Tibial nerve (tissue), 4 donors: ENCODE measurements at places on chromosomes 13 and 19.

DNA sequence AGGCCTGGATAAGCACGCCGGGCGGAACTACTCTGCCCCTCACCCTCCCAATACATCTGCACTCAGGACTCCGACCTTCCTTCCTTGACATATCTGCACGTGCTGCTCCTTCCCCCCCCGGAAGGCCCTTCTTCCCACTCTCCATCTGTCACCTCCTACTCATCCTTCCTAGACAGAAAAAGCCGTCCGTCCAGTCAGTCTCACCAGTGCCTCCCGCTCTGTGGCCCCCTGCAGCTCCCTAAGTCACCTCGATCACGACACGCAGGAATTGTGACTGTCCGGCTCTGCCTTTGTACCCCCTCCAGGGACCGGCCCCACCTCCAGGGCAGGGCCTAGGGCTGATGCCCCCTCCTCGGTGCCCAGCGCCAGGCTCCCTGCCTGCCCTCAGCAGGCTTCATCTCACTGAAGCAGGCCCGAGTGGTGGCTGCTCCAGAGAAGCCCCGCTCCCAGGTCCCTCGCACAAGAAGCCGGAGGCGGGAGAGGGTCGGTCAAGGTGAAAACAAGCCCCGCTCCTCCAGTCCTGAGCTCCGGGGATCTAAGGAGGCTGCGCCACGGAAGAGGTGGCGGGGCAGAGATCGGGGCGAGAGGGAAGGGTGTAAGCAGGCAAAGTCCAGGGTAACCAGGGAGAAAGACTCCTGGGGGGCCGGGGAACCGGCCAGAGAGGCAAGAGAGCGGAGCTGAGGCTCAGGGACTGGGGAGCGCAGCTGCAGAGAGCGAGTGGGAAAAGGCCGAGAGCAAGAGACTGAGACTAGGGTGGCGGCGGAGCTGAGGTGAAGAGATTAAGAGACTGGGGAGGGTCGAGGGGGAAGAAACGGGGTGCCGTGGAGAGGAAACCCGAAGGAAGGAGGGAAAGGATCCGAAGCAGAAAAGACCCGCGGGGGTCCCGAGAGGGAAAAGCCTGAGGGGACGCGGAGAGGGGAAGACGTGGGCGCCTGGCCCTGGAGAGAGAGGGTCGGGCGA is 1.1 kb downstream of the PPP6R1 start:
- DNase-seq, result no peak

DNA sequence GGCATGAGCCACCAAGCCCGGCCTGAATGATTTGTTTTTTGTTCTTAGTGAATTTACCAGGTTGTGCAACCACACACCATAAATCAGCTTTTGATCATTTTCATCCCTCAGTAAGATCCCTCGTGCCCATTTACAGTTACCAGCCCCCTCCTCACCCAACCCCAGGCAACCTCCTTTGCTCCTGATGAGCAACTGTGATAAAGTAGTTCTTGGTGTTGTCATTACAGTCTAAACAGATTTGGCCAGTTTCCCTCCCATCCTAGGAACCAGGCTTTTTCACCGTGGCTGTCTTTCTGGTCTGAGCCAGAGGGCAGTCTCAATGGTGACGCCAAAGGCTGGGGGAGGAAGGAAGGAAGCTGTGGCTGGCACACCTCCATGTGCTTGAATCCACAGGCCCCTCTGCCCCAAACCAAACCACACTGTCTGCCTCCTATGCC is 61.2 kb upstream of the WDFY2 start:
- DNase-seq, result no peak

DNA sequence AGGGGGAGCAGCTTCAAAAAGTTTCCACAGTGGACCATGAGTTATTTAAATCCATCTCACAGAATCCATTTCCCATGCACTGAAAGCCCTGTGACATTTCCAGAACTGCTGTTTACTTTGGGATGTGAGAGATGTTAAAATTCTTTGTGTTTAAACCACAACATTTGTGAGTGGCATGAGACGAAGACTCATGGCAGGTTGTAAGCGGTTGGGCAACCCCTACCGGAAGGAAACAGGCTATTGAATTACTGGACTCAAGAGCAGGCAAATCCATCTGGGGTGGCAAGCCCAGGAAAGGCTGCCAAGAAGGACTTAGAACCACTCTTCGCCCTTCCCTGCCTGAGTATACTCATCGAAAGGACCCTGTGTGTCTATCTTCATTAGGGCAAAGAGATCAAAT is 22.3 kb upstream of the CLDN10 start:
- DNase-seq, result no peak

DNA sequence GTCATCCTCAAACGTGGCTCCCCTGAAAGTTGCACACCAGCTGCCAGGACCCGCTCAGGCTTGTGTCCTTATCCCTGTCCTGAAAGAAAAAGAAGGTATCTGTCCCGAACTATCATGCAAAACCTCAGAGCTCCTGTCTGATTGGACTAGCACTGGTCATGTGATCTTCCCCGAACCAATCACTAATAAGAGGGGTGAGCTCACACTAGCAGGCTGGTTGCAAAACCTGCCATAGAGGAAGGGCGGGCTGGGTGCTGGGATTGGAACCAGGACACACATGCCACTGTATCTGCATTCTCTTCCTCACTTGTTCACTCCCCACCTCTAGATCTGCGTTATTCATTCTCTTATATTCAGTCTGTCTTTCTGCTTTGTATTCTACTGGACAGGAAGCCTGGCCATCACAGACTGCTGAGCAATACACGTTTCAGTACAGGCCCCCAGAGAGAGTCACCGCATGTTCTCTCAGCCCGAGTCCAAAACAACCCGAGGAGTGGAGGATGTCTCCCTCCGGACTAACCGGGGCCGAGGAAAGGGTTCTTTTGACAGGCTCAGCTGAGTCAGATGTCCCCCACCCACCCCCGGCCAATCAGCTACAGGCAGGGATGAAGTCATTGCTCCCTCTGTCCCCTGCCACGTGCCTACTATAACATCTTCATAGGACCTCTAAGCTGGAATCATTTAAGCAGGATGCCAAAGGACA is 97.7 kb downstream of the SIPA1L3 start:
- DNase-seq, result peak; percentile 74

- no peak for DNase-seq
These were observed 1.0 kb downstream of the POSTN start for GRCh38 chr13:37597477-37598025.

GRCh38 chr19:4077800-4078684 is 11.3 kb upstream of the ZBTB7A start:
- peak; percentile 73 for DNase-seq

- DNase-seq, result no peak
These were observed 114.4 kb downstream of the ZDHHC20 start for GRCh38 chr13:21344662-21345176.

- DNase-seq, result no peak
These were observed at the start of gene HS6ST3 for GRCh38 chr13:96089749-96090239. TSS of gene HS6ST3 (plus strand) at chr13:96090107.
